NCI-H1930 (cell line): ENCODE measurements at places on chromosomes 11 and 22.

GRCh38 chr11:109853156-109853776, 239.9 kb upstream of the ZC3H12C start:
- no peak for DNase-seq

- no peak for DNase-seq
Observed at GRCh38 chr22:19844377-19845053, 10.2 kb downstream of the GNB1L start.

GRCh38 chr22:42286205-42286604, 15.8 kb upstream of the TCF20 start:
- DNase-seq, result no peak

GRCh38 chr22:20964799-20965103, 2.3 kb upstream of the AIFM3 start:
- DNase-seq, result no peak

- no peak for DNase-seq
Observed at GRCh38 chr11:32400670-32401369, 34.5 kb downstream of the WT1 start.

DNA sequence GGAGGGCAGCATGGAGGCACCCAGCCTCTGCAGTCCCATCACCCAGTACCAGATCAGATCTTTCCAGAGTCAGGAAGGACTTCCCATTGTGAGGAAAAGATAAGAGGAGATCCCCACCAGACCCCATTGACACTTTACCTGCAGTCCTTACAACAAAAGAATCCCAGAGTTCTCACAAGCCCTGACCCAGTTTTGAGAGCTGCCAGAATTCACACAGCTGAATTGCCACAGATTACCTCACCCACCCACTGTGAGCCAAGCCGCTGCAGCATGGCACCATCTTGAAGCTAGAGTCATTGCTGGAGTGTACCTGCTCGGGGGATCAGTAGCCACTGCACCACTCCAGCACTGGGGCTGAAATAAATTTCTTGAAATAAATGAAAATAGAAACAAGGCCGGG, 91.8 kb upstream of the UBASH3B start:
- DNase-seq, result no peak

GRCh38 chr22:36017651-36018091, 11.0 kb downstream of the RBFOX2 start:
- no peak for DNase-seq

- DNase-seq, result no peak
Observed at GRCh38 chr11:69328231-69328630, 34.3 kb downstream of the MYEOV start.

DNA sequence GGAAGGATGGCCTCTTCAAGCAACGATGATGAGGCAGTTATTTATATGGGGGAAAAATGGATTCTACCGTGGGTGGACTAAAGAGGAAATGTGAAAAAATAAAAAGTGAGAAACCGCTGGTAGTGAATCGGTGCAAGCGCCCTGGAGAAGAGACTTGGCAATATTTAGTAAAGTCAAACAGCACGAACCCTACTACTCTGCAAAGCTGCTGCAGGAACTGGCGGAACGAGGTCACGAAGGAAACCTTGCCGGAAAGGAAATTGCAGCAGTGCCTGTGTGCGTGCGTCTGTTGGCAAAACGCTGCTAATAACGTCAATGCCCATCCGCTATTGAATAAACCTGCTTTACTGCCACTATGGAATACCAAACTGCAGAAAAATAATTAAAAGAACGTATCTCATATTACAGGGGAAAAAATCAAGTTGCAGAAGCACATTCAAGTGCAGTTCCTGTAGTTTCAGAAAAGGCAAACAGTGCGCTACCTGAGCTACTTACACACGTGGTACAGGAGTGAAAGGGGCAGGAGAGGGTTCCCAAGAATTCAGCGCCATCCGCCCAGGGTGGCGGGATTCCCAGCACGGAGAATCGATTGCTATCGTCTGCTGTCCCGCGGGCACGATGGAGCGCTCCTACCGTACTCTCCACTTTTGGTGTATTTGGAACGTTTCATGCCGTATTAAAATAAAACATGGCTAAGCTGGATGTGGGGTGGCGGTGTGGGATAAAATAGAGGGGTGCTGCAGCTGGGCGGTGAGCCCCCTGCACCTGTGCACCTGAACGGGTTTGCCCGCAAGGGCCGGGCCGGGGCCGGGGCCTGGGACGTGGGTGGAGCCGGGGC, 585 bp upstream of the NADSYN1 start:
- DNase-seq, result no peak

- no peak for DNase-seq
Observed at GRCh38 chr11:17224727-17225126, 16.9 kb upstream of the PIK3C2A start.

DNA sequence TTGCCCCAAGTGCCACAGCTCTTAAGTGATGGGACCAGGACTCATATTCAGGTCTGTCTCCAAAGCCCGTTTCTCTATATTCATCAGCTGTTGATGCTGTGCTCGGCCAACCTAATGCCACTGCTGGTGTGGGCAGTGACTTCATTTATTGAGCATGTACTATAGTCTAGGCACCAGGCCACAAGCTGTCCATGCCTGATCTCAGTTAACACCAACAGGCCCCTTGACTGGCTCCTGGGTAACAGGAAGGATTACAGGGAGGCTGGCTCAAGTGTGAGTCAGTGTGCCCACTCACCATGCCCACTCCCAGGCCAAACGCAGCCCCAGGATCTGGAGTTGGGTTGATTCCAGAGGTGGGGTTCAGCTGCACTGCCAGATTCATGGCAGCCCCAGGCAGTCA, 8.6 kb upstream of the CRYBB2 start:
- no peak for DNase-seq

DNA sequence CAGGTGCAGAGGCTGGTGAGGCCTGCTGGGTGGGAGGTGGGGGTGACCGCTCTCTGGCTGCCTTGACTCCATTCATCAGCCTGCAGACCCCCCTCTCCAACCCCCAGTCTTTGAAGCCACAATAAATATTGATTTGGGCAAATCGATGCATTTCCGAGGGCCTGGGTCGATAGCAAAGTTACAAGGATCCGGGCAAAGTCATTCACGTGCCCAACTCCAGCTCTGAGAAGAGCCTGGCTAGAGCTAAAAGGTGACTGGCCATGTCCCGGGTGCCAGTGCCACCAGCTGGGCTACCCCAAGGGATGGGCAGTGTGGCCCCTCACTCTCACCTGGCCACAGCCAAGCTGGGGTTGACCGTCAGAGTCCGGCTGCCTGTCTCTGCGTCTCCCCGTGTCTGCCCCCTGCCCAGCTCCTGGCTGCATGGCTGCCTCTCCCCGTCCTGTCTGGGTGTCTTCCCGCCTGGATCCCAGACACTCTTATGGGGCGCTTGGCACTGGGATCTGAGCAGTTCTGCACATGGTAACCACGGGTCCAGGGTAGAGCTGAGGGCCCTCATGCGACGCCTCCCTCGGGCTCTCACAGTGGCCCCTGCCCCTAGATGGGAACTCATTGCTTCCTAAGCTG, 46.7 kb upstream of the CCDC188 start:
- DNase-seq, result no peak
